H9 (cell line): ENCODE measurements at places on chromosomes 12 and 14. TPM values are rescaled to one million over a fixed set of nuclear protein-coding genes. Genes with fewer than 3 reads are reported as not detected.

Gene MTRFR
- 13.0 and 14.8 TPM in 2 replicates for total RNA-seq

Gene KRT4
- not detected in 2 replicates for total RNA-seq

DNA sequence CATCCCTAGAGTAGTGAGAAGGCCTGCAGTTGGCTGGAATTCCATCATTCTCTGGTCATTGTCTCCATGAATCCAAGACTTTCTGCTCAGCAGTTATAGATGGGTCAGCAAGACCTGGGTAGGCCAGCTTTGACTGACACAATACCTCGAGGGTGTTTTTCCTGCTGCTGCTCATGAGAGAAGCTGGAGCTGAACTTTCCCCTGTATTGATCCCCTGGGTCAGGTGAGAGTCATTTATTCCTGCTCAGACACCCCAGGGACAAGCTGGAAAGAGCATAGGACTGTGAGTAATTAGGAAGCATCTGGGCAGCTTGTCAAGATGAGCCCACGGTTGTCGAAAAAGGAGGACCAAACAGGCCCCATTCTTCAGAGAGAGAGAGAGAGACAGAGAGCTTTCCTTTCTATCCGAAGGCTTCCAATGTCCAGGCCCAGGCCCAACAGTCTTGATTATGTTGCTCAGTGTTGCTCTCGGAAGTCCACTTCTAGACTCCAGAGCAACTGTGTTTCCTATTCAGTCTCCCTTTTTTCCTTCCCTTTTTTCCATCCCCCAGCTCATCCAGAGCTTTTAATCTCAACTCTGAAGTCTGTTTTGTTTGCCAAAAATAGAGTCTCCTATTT lies 131.1 kb downstream of the SLC8A3 start:
- no peak for DNase-seq

DNA sequence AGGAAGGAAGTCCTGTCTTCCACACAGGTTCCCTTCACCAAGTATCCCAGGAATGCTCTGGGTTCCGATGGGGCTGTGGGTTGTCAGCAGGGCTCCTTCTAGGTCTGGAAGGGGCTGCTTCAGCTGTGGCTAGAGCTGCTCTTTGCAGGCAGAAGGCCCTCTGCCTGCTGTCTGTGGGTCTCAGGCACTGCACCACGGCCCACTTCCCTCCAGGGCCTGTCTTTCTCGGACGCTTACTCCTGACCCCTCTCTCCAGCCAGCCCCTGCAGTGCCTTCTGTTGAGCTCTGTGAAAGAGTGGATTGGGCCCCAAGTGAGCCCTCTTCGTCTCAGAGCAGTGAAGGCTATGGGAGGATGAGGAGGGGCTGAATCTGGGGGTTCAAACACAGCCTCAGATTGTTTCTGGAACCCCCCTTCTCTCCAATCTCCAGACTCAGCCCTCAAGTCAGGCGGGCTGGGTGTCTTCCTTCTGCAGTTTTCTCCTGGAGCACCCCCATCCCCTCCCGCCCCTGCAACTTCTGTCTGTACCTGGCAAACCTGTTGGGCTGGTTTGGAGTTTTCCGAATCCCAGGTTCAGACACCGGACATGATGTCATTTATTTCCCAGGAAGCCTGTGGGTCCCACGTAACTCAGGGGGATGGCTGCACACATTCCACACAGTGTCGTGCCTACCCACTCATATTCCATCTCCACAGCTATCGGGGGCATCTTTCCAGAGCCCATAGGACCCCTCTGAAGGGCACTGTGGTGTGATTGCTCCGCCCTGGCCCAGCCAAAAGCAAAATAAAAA lies 24.9 kb upstream of the SPPL3 start:
- DNase-seq: peak; percentile 85

DNA sequence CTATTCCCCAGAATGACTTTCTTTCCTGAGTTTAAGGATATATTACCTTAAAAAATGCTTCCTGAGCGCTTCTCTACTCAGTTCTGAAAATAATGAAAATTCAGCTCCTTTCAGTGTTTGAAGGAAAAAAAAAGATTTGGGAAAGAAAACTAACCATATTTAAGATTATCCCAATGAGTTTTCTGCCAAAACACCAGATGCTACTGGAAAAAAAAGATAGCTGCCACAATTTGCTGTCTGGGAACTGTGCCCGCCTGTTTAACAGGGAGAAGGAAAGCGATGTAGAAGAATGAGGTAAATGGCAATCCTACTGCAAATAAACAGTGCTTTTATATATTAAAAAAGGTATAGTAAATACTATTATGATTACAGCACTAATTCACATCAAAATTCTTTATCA lies 367.6 kb upstream of the PRICKLE1 start:
- DNase-seq: no peak

- no peak for DNase-seq
Observed at GRCh38 chr12:12178559-12178958, 88.3 kb downstream of the LRP6 start.

Gene ACADS
- total RNA-seq: 8.3 and 9.5 TPM in 2 replicates

DNA sequence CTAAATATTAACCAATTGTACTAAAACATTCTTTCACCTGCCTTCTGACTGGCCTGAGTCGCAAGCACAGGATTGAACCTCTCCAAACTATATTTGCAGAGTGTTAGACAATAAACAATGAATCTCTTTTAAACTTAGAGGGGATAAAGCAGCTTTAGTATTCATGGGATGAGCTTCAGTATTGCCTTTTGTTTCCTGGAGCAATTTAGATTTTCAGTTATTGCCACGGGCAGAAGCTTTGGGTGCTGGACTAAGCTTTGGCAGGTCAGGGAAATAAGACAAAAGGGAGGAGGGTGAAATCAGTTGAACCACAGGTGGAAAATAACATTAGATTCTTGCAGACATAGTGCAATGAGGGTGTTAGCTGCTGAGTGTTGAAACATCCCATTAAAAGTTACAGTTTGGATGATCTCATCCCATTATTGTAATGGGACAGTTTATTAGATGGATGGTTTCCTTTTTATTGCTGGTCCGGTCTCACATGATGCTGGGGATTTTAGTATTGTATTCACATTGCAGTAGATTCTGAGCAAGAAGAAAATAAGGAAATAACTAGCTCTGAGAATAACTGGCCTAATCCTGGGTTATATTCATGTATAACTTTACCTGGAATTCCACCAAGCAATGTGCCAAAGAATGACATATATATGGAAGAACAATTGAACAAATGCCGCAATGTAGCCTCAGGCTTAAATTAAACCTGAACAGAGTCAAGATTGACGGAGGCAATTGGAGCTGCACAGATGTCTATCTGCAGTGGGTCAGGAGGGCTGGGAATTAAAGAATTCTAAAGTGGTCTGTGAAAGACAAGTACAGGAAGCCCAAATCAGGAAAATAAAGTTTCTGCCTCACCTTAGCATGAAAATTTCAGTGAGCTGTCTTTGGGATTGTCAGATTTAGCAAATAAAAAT lies 1092.8 kb upstream of the SEL1L start:
- DNase-seq: no peak

- peak; percentile 65 for DNase-seq
Observed at GRCh38 chr12:2693244-2693860, 101.4 kb upstream of the FKBP4 start.

Gene SIX6
- not detected in 2 replicates for total RNA-seq

Gene PITPNM2
- total RNA-seq: 1.2 and 1.8 TPM in 2 replicates

GRCh38 chr12:120757226-120757742 lies 31.7 kb downstream of the ACADS start:
- no peak for DNase-seq

GRCh38 chr12:12891080-12891880 lies at the start of gene GPRC5A:
TSS of gene GPRC5A (plus strand) at chr12:12891562. CDS start at chr12:12908250, 16,688 bp downstream.
- peak; percentile 73 for DNase-seq

DNA sequence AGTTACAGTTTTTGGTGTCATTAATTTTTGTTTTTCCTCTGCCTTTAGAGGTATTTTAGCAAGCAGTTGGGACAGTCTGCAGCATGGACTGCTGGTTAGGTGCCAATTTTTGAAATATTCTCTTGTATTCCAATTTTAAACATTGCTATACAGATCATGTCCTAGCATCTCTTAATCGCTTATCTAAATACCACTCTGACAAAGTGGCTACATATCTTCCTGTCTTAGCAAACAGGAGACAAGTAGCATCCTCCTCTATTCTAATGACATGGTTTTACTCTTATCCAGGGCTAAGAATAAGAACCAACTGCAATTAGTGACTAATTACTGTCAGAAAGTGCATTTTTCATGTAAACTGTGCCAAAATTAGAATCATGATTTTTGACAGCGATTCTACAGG lies 117.8 kb upstream of the ATP2B1 start:
- no peak for DNase-seq

Gene GPR84
- not detected in 2 replicates for total RNA-seq
